Dermis blood vessel endothelial cell (primary cell): ENCODE measurements at places on chromosomes 3 and 15.
A peak's percentile ranks its signal among the peaks of the same experiment; 100 is the strongest.

- DNase-seq: no peak
Measured at GRCh38 chr3:163175970-163176369, 1679.4 kb downstream of the OTOL1 start.

DNA sequence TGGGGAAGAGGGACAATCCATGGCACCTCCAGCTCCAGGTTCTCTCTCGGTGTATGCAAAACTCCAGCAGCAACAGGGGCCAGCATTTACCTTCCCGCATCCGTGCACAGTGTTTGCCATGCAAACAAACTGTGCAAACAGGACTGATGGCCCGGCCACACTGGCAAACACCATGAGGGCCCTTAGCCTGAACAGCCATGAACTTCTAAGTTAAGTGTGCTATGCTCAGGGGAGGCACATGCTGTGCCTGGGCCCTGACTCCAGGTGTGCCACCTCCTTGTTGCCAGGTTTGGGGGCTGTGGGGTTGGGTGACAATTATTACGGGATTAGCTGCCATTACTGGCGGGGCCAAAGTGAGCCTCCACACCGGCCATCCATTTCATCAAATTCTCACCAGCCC is 57.5 kb downstream of the CACNA2D2 start:
- no peak for DNase-seq

- no peak for DNase-seq
Measured at GRCh38 chr3:149270180-149270579, 48.6 kb upstream of the CP start.

- peak; percentile 69 for DNase-seq
Measured at GRCh38 chr3:9552252-9552999, 1.2 kb downstream of the LHFPL4 start.

GRCh38 chr3:12512534-12513118 is 28.3 kb downstream of the TSEN2 start:
- no peak for DNase-seq

- DNase-seq: no peak
Measured at GRCh38 chr3:190070622-190071347, 49.9 kb downstream of the P3H2 start.

GRCh38 chr3:15796331-15796730 is 1.4 kb downstream of the ANKRD28 start:
- no peak for DNase-seq

DNA sequence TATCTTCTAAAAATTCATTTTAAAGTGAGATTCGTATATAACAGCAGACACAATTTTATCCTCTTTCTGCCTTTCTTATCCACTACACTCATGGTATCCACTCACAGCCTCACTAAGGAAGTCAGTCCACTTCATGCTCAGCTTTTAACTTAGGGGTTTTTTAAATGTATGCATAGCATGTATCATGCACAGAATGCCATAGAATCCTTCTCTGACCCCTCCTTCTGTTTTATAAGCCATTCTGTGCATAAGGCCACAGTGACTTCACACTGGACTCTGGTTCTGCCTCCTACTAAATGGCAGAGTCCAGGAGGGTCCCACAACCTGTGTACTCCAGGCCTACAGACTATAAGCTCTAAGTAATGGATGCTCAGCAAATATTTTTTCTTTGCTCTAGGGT is 129.2 kb downstream of the ATG7 start:
- DNase-seq: no peak

DNA sequence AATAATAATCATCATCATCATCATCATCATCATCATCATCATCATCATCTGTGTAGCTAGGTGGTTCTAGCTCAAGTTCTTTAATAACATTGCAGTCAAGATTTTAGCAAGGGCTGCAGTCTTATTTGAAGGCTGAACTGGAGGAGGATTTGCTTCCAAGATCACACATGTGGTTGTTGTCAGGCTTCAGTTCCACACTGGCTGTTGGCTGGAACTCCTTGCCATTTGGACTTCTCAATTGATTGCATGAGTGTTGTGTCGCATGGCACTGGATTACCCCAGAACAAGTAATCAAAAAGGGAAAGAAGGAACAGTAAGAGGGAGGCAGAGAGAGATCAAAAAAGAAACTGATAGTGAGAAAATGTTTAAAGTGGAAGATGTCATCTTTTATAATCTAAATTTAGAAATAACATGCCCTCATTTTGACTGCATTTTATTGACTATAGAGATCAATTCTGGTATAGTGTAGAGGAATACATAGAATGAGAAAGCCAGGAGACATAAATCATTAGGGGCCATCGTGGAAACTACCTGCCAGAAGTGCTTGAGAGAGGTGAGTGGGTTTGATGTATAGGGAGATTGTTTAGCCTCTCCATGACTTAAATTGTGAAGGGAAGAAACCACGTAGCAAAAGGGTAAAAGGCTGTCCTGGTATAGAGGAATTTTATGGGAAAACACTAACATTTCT is 346.6 kb upstream of the RBMS3 start:
- no peak for DNase-seq

DNA sequence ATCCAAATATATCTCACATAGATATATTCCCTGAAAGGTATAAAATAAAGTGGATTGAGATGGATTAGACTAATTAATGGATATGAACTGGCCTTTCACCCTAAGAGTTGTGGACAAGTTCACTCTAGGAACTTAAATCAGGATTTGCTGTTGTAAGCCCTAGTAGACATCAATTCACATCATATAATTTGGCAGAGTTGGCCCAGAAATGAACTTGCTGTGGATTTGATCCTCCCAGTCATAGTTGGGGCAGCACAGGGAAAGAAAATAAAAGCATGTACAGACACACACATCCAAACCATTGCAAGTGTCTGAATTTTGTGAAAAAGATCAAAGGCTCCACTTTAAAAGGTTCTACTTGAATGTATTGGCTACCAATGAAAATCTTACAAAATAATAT is 734.7 kb upstream of the NR2F2 start:
- DNase-seq: no peak

DNA sequence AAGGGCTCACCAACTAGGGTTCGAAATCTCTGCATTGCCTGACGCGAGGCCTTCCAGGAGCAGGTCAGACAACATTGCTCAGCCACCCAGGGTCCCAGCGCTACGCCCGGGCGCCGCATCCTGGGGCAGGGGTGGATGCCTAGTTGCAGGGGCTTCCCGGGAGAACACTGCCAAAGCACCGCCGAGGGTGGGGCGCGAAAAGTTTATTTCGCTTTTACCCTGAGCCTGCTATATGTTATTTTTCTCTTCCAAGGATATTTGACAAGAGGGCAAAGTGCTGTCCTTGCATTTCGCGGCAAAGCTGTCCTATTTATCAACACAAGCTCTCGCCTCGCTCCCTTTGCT is 549 bp upstream of the SOX14 start:
- DNase-seq: no peak

GRCh38 chr3:354432-354831 is 157.9 kb downstream of the CHL1 start:
- DNase-seq: peak; percentile 52

- no peak for DNase-seq
Measured at GRCh38 chr3:137294839-137295238, 337.1 kb downstream of the IL20RB start.

DNA sequence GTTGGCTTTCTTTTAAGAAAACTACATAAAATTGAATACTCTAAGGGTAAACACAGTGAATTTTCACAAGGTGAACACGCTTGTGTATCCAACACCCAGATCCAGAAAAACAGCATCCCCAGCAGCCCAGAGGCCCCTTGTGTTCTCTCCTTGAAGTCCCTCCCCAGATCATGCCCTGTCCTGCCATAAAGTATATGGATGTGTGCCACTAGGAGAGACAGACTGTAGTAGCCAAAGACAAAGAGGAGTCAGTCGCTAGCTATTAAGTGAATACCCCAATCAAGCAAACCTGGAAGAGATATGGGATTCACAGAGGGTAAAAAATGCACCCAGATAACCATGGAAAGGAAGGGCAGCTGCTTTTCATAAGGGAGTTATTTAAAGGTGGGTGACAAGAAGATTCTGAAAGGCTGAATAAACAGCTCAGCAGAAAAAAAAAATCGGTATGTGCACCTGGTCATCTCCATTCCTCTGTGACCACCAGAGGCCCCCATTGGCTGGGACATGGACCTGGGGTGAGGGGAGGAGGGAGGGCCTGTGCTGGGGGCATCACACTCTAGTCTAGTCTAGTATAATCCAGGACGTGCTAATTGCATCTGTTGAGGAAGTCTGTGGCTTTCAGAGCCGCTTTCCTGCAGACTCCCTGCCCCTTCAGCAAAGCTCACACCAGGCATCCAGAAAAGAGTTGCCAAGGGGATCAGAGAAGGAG is 167.3 kb upstream of the NDN start:
- no peak for DNase-seq

DNA sequence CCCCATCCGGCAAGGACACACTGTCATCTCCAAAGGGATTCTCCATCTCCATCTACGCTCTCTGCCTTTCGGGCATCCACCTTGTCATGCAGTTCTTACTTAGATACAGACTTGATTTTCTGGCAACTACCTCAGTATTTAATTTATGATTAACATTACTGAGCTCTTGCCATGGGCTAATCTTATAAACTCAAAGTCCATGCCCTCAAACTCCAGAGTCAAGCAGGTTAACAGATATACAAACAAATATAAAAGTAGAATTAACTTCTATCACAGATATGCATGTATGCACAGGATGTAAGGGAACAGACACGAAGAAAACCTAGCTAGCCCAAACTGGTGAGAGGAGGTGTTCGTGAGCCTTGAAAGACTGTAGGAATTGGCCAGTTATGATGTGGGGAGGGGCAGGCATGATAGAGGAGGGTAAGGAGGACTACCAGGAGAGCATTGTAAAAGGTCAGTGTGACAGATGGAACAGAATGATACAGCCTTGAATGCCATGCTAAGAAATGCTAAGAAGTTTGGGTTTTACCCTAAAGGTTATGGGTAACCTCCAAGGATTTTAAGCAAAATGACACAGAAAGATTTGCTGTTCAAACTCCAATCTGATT is 334.3 kb downstream of the ULK4 start:
- DNase-seq: no peak

- peak; percentile 98 for DNase-seq
Measured at GRCh38 chr15:39624806-39625205, 43.9 kb downstream of the THBS1 start.
